ENCODE measurements at places on chromosomes 7 and 10.

DNA sequence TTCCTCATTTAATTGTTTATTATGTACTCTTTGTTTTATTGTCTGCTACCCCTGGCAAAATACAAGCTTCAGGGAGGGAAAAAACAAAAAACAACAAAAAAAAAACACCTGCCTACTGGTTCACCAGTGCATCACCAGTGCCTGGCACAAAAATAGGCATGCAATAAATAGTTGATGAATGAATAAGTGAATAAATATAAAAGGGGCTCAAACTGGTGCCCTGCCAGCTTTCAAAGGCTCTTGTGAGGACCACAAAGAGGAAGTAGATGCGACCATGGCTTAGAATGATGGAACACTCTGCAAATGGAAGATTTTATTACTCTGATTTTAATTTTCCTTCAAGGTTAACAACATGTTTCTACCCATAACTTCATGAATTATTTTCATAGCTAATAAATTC, 213.0 kb upstream of the INHBA start:
- no peak for DNase-seq

DNA sequence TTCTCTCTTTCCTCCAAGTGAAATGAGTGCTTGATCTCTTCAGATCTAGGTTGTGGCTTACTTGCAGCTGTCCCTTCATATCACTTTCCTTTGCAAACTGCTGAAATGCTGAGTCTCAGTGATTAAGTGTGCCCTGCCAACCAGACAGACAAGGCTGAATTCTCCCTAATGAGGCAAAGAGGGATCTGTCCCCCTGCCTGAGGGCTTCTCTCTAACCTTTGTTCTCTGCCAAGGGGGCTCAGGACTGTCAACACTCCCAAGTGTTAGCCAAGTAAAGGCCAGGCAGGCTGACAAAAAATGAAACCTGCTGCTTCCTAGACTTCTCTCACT, at the start of gene MSS51:
Gene MSS51 (minus strand): TSS at position 24 of the 330 bp plus-strand sequence. CDS start 5,277 bp downstream, outside the sequence.
- no peak for DNase-seq

- DNase-seq = no peak
These were observed 177.5 kb downstream of the DNAJB6 start for GRCh38 chr7:157514306-157514705.

DNA sequence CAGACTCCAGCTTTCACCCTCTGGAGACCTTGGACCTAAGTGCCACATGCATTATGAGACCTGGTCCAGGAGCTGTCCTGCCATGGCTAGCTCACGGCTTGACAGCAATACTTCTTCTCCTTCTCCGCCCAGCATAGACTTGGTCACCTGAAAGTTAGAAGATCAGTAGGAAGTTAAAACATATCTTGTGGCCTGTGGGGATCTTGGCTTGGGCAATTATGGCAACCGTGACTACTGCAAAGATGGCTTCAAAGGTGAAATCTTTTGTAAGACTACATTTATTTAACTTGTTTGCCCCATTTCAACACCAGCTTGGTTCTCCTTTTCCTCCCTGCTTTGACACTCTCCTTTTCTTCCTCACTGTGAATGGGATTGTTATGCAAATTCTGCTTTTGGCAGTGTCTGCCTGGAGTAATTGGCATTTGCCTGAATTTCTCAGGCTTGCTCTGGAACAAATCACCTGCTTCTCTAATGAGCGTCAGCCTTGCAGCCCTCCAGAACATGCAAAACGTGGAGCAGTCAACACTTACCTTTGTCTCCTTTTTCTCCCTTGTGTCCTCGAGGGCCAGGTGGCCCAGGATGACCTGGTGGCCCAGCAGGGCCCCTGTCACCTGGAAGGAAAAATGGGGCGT, 53.4 kb downstream of the COL17A1 start:
- DNase-seq = no peak

DNA sequence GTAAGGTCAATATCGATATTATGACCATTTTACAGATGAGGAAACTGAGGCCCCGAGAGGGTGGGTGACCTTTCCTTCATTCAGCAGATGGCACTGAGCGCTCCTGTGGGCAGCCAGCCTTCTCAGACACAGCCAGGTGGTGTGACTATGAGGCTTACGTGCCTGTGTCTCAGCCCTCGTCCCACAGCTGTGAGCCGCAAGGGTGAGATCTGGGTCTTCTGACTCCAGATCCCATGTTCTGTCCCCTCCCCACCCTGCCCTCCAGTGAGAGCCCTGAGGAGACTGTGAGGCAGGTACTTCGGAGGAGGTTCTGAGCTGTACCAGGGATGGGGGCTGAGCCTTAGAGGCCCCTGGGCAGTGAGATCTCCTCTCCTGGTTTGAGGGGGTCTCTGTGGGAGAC, 613.8 kb upstream of the FOXK1 start:
- DNase-seq = no peak

DNA sequence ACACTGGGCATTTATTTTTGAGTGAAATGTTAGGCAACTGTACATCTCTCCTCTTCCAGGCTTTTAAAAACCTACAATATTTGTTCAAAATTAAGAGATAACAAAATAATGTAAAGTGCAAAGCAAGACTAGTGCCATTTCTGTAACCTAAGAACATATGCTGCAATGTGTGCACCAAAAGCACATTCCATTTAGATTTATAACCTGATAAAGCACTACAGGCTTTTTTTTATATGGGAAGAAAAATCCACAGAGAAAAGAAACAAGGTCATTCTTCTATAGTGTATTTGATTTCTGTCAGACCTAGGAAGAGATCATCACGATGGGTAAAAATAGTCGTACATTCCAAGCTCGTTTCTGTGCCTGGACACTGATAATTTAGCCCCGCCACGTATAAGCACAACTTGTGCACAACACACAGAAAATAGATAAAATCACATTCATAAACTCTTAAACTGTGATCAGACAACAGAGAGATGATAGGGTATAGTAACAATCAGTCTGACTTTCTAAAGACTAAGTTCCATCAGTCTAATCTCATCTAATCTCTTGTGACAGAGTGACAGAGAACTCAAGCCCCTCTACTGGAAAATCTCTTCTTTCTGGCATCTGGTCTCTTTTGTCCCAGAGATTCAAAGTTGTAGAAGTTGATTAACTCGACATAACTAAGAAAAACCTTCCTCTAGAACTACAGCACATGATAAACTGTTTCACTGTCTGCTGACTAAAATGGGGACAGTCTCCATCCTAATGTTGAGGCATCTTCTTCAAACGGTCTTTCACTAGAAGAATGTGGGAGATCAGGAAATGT, 6.7 kb downstream of the LAMB1 start:
- no peak for DNase-seq

DNA sequence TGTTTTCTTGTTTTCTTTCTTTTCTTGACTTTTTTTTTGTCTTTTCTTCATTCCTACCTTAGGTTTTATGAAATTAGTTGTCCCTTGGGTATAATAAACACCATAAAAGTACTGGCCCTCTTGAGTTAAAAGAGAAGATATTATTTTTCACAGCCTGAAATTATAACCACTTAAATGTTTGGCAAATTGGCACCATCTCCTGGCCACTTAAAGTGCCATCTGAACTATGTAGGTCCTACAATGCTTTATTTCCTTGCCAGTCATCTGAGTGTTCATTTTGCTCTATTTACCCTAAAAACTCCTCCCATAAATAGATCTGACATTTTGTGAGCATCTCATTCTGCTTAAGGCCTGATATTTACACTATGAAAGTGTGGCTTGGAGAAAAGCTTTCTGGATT, 98.9 kb upstream of the PRKCQ start:
- no peak for DNase-seq

GRCh38 chr7:77691892-77692491, 4.3 kb upstream of the RSBN1L start:
- DNase-seq = no peak

- DNase-seq = no peak
These were observed 74.4 kb downstream of the GLCCI1 start for GRCh38 chr7:8042796-8043535.

DNA sequence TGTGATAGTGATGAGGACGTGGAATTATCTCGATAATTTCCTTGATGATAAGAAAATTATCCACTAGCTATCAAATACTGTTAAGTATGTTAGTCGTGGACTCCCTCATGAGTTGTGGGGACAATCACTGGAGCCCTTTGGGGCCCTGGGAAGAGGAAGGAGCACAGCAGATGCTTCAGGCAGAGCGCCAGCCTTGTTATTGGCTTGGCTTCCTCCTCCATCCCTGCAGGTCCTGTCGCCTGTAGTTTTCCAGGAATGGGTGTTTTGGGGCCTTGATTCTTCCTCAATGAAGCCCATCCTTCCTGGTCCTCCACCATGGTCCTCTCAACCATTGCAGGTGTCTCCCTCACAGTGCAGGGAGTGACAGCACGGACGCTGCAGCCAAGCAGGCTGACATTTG, 32.5 kb upstream of the ZNF32 start:
- DNase-seq = no peak

Measured in activated T-cell treated with anti-CD3 and anti-CD28 coated beads for 4 hours (primary cell).